CD8-positive, alpha-beta memory T cell (primary cell): ENCODE measurements at places on chromosomes 7 and 10. TPM values are rescaled to one million over a fixed set of nuclear protein-coding genes. Genes with fewer than 3 reads are reported as not detected.
A peak's percentile ranks its signal among the peaks of the same experiment; 100 is the strongest.

DNA sequence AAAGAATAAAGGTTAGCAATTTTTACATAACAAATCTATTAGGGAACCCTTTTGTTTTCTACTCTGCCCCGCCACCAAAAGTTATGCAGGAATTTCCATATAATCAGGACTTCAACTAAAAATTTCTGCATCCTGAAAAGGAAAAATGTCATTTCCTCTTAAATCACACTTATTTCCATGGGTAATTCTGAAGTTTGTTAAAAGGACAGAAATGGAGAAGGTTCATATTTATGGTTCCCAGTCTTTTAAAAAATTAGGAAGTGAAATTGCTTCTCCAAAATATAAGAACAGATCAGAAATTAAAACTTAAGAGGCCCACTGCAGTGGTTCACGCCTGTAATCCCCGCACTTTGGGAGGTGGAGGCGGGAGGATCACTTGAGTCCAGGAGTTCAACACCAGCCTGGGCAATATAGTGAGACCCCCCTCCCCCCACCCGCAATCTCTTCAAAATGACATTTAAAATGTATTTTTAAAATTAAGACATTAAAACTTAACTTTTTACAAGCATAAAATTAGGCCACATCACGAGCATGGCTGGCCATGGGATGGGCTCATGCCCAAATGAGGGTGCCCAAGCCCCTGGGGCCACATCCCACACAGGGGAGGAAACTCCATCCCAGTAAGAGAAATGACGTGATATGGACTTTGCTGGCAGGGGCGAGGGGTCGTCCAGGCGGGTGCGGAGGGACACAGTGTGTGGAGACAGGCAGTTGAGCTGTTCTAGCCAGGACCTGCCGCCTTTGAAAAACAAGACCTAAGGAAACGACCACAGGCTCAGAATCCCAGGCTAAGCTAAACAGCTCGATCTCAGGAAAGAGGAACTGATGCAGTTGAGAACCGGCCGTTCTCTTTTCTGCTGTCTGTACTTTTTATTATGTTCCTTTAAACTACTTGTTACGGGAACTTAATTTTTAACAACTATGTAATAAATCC, 51.3 kb upstream of the NFE2L3 start:
- H3K4me1 ChIP-seq = peaks cover 31% of the 10 kb centered on the region
- no peaks in the 10 kb centered on the region for H3K36me3 ChIP-seq
- no peak overlapping the region for H3K4me3 ChIP-seq

GRCh38 chr7:99090771-99091542, 53.0 kb downstream of the SMURF1 start:
- no peak overlapping the region for H3K4me3 ChIP-seq
- DNase-seq = no peak
- H3K4me1 ChIP-seq = no peaks in the 10 kb centered on the region
- no peak overlapping the region for H3K27ac ChIP-seq
- no peaks in the 10 kb centered on the region for H3K36me3 ChIP-seq

DNA sequence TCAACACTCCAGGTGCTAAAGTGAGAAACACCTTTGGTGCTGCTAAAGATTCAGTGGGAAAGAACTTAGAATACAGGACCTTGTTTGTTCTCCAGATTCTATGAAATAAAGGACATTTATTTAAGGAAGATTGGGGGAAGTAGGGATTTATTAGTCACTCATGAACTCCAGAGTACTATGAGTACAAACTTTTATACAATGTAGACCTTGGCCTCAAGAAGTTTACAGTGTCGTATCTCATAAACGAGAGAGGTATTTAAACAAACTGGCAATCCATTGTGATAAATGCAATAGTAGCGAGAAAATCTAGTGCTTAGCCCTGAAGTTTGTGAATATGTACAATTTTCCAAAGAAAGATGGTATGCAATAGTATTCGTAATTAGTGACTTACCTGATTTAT, 59.1 kb downstream of the TES start:
- H3K4me3 ChIP-seq = no peak overlapping the region
- DNase-seq = no peak
- H3K27ac ChIP-seq = no peak overlapping the region
- H3K4me1 ChIP-seq = no peaks in the 10 kb centered on the region
- no peaks in the 10 kb centered on the region for H3K36me3 ChIP-seq
- no peaks in the 10 kb centered on the region for H3K27me3 ChIP-seq

DNA sequence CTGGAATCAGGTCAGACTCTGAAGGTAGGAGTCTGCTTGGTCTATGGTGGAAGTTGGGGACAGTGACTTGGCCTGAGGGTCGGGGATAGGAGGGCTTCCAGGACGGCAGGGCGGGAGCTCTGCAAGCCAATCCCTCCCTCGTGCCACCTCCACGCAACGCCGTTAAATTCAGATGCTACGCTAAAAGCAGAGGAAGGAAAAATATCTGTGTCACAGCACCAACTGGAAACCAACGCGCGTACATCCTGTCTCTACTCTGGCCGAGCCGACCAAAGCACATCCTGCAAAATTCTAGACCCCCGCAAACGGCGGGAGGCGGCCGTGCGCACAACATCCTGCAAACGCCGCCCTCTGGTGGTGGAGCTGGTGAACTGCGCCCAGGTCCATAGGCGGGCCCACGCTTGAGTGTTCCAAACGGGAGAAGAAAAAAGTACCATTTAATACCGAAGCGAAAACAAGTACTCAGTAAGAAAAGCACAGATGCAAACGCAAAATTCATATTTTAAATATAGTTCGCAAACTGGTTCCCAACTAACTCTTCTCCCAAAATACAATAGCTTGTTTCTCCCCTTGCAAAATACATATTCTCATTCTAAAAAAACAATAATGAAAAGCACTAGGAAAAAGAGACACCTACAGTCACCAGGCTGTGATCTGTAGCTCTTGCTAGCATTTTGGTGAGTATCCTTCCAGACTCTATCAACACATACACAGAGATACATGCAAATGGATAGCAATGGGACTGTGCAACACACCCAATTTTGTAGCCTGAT, 45.7 kb upstream of the HSPA12A start:
- H3K36me3 ChIP-seq = no peaks in the 10 kb centered on the region
- peak overlapping the region; percentile 40 for H3K4me3 ChIP-seq
- peak; percentile 65 for DNase-seq
- no peak overlapping the region for H3K27ac ChIP-seq
- H3K4me1 ChIP-seq = peaks cover 7% of the 10 kb centered on the region

GRCh38 chr10:97279121-97279815, 13.2 kb downstream of the ARHGAP19 start:
- H3K36me3 ChIP-seq = no peaks in the 10 kb centered on the region
- DNase-seq = no peak
- H3K27ac ChIP-seq = no peak overlapping the region
- H3K4me1 ChIP-seq = no peaks in the 10 kb centered on the region
- no peak overlapping the region for H3K4me3 ChIP-seq

BHLHA15 gene
- not detected for total RNA-seq

CHRM2 gene
- not detected for total RNA-seq

ELAPOR2 gene
- 2.4 TPM for total RNA-seq

DNA sequence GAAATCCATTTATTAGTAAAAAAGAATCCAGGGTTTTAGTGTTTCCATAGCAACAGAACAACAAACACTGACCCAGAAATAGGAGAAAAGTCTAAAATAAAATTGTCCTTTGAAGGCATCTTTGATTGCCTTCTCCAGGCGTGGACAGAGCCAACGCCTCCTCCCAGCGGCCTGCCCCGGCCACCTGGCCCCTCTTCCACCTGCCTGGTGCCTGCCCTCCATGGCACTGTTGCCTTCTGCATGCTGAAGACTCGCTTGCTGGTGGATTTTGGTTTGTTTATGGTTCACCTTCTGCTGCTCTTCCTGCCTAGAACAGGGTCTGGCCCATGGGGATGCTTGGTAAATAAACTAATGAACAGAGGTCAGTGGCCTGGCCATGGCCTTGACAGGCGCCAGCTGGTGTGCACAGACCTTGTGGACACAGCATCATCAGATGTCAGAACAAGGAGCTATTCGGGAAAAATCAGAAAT, 107.4 kb downstream of the DYNC2I1 start:
- no peak overlapping the region for H3K27ac ChIP-seq
- DNase-seq = no peak
- H3K4me1 ChIP-seq = peaks cover 2% of the 10 kb centered on the region
- H3K27me3 ChIP-seq = no peaks in the 10 kb centered on the region

PPIA gene
- total RNA-seq = 3,448 TPM

DNA sequence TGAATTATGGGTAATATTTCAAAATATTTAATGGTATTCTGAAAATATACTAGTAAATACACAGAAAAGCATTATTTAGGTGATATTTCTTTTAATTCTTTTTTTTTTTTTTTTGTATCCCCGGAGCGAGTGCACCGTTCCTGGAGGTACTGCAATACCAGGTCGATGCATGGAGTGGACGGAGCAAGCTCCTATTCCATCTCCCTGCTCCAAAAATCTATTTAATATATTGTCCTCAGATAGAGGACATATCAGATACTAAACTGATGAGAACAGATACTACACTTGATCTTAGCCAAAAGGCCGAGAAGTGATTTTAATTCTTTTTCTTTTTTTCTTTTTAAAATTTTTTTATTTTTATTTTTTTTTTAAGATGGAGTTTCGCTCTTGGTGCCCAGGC, 10.8 kb downstream of the BTRC start:
- H3K27me3 ChIP-seq = no peaks in the 10 kb centered on the region
- H3K4me1 ChIP-seq = no peaks in the 10 kb centered on the region
- no peak for DNase-seq
- H3K36me3 ChIP-seq = no peaks in the 10 kb centered on the region
- H3K4me3 ChIP-seq = no peak overlapping the region
- no peak overlapping the region for H3K27ac ChIP-seq

DNA sequence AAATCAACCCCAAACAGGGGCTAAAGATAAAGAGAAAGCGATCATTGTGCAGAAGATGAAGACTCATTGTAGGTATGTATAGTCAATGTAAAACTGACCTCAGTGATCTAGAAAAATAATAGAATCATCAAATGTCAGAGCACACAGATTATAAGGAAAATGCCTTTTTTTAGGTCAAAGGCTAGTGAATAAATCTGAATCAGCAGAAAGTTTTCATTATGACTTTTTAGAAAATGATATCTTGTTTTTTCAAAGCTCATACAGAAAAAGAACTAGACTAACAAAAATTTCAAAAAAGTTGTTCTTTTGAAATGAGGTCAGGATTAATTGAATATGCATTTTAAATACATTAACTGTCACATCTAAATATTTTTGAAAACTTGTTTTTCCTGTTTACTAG, 60.2 kb upstream of the STEAP4 start:
- no peak for DNase-seq
- no peaks in the 10 kb centered on the region for H3K27me3 ChIP-seq
- H3K4me1 ChIP-seq = no peaks in the 10 kb centered on the region
- H3K27ac ChIP-seq = no peak overlapping the region

- no peaks in the 10 kb centered on the region for H3K36me3 ChIP-seq
- H3K4me1 ChIP-seq = no peaks in the 10 kb centered on the region
- H3K27ac ChIP-seq = no peak overlapping the region
These were observed 81.7 kb upstream of the TMEM72 start for GRCh38 chr10:44829426-44829825.

- H3K27ac ChIP-seq = no peak overlapping the region
- no peak overlapping the region for H3K4me3 ChIP-seq
- no peaks in the 10 kb centered on the region for H3K36me3 ChIP-seq
- no peaks in the 10 kb centered on the region for H3K4me1 ChIP-seq
- no peak for DNase-seq
These were observed 37.7 kb upstream of the MINDY3 start for GRCh38 chr10:15898046-15898445.

NUP42 gene
- total RNA-seq = 40.1 TPM

- no peaks in the 10 kb centered on the region for H3K36me3 ChIP-seq
- no peaks in the 10 kb centered on the region for H3K27me3 ChIP-seq
- no peak overlapping the region for H3K4me3 ChIP-seq
- no peak for DNase-seq
- H3K27ac ChIP-seq = no peak overlapping the region
These were observed 30.7 kb downstream of the GHRHR start for GRCh38 chr7:30994206-30995100.

GRCh38 chr7:80584778-80585177, 53.7 kb upstream of the CD36 start:
- H3K4me3 ChIP-seq = no peak overlapping the region
- no peaks in the 10 kb centered on the region for H3K27me3 ChIP-seq
- no peak for DNase-seq
- H3K36me3 ChIP-seq = no peaks in the 10 kb centered on the region

GRCh38 chr7:130381468-130382312, 1.4 kb downstream of the CPA1 start:
- DNase-seq = no peak
- no peak overlapping the region for H3K4me3 ChIP-seq
- no peaks in the 10 kb centered on the region for H3K36me3 ChIP-seq
- no peak overlapping the region for H3K27ac ChIP-seq
- H3K27me3 ChIP-seq = no peaks in the 10 kb centered on the region
- H3K4me1 ChIP-seq = no peaks in the 10 kb centered on the region

SYCE1 gene
- 1.6 TPM for total RNA-seq

DNA sequence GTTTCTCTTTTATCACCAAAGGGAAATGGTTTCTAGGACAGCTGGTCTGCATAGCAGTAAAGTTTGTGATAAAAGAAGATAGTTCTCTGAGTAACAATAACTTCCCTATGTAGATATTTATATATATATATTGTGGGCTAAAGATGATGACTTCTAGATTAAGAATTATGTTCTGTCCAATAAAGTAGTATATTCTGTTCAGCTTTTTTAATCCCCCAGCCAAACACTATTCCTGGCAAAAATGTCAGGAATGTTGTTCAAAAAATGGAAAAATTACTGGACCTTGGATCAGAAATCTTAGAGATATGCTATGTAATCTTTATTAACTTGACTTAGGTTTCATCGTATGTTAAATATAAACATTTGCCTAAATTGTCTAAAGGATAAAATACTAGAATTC, 136.3 kb upstream of the GNAI1 start:
- no peak overlapping the region for H3K27ac ChIP-seq
- no peaks in the 10 kb centered on the region for H3K27me3 ChIP-seq
- no peaks in the 10 kb centered on the region for H3K36me3 ChIP-seq
- no peak for DNase-seq

GRCh38 chr10:107986571-107986970, 822.1 kb upstream of the SORCS1 start:
- no peak for DNase-seq
- H3K4me3 ChIP-seq = no peak overlapping the region
- H3K27ac ChIP-seq = no peak overlapping the region
- H3K36me3 ChIP-seq = no peaks in the 10 kb centered on the region
- no peaks in the 10 kb centered on the region for H3K27me3 ChIP-seq
- H3K4me1 ChIP-seq = no peaks in the 10 kb centered on the region

GRCh38 chr7:41820111-41820671, 117.3 kb upstream of the INHBA start:
- H3K4me1 ChIP-seq = no peaks in the 10 kb centered on the region
- no peak overlapping the region for H3K4me3 ChIP-seq
- H3K27me3 ChIP-seq = no peaks in the 10 kb centered on the region
- H3K36me3 ChIP-seq = no peaks in the 10 kb centered on the region

IKZF1 gene
- 226 TPM for total RNA-seq

DNA sequence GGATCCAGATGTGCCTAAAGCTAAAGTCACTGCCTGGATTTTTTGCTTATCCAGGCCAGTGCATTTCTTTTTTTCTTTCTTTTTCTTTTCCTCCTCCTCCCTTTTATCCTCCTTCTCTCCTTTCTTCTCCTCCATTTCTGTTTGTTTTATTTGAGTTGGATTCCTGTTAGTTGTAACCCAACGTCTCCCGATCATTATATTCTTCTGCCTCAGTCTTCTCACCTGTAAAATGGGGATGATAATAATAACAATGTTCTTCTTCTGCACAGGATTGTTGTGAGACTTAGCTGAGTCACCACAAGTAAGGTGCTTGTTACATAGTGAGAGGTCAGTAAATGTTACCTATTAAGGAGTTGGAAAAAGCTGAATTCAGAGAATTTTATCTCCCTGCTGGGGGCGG, 13.7 kb upstream of the FFAR4 start:
- no peaks in the 10 kb centered on the region for H3K27me3 ChIP-seq
- no peaks in the 10 kb centered on the region for H3K36me3 ChIP-seq
- no peak overlapping the region for H3K27ac ChIP-seq
- no peak for DNase-seq
- H3K4me1 ChIP-seq = no peaks in the 10 kb centered on the region

CLEC5A gene
- total RNA-seq = 0.24 TPM

CLDN12 gene
- 3.7 TPM for total RNA-seq
